Kidney (tissue), 22 donors: ENCODE measurements at places on chromosomes 7 and 10.

DNA sequence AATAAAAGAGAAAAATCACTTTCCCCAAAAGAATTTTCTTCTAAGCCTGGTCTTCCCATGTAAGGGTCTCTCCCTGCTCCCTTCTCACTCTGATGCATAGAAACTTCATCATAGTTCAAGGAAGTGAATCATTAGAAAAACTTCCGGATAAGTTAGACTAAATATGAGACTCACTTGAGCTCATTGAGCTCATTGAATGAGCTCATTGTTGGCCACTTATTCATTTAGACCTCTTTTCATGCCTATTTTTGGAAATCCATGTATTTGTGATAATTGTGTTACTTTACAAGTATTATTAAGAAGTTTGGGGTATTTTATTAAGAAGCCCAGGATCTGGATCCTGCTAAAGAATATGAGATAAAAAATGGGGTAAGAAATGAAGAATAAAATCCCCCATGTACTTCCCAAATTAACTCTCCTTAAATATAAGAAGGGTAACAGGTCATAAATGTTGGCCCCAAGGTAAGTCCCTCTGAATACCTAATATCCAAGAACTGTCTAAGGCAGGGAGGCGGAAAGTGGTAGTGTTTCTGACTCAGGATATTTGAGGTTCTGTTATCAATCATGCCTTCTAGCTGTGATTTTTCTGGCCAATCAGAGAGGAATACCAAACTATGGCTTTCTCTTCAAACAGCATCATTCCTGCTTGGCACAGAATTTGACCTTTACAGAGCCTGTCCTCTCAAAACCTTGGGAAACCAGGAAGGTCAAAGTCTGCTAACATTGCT lies 236.5 kb upstream of the PTN start:
- no peak for DNase-seq

- DNase-seq = no peak
These were observed 145.7 kb upstream of the RHEB start for GRCh38 chr7:151665368-151665767.

DNA sequence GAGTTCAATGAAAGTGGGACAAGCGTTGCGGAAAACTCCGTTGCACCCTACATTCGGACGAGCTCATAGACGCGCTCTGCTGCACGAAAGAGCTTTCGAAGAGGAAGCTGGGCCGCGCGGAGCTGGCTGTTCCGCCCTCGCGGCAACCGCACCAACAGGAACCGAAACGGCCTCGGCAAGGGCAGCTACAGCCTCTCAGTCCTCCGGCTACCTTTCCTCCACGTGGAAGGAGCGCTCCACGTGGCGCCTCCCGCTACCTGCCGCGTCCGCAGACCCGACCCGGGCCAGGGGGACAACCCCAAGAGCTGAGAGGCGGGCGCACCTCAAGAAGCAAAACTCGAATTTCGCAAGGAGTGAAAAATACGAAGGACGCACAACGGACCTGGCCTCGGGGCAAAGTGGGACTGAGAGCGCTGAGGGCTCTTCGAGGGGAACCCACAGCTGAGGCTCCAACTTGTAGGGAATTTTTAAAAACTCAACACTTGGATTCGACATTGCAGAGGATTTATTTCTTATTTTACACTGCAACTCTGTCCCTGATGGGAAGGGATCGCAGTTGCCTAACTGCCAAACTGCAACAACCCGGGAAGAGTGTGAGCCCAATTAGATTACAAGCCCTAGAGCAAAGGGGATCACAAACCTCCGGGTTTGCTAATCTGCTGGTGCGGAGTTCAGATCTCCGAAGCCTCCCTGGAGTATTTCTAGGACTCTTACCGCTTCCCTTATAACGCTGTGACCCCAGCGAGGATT lies 1.4 kb downstream of the HPSE2 start:
- peak; percentile 82 for DNase-seq

GRCh38 chr7:144903201-144903600 lies 67.3 kb upstream of the TPK1 start:
- no peak for DNase-seq

DNA sequence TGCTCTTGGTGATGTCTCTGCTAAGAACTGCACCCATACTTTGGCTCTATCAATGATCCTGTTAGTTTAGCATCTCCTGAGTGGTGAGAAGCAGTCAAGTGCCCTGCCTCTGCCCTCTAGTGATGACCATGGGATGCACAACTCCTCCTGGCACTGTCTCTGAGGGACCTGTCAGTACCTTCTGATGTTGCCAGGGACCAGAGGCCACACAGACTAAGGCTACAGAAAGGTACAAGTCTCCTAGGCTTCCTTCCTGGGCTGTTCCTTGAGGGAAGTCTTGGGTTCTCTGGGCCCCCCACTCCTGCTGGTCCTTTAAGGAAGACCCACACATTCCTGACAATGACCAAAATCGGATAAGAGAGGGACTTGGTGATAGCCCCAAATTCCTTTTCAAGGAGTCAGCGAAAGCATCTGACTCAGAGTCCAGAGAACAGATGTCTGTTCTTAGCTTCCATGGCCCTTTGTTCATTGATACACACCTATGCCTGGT lies 15.3 kb downstream of the NKX2-3 start:
- DNase-seq = no peak

- DNase-seq = no peak
These were observed 25.5 kb downstream of the TSPAN13 start for GRCh38 chr7:16779051-16779450.

DNA sequence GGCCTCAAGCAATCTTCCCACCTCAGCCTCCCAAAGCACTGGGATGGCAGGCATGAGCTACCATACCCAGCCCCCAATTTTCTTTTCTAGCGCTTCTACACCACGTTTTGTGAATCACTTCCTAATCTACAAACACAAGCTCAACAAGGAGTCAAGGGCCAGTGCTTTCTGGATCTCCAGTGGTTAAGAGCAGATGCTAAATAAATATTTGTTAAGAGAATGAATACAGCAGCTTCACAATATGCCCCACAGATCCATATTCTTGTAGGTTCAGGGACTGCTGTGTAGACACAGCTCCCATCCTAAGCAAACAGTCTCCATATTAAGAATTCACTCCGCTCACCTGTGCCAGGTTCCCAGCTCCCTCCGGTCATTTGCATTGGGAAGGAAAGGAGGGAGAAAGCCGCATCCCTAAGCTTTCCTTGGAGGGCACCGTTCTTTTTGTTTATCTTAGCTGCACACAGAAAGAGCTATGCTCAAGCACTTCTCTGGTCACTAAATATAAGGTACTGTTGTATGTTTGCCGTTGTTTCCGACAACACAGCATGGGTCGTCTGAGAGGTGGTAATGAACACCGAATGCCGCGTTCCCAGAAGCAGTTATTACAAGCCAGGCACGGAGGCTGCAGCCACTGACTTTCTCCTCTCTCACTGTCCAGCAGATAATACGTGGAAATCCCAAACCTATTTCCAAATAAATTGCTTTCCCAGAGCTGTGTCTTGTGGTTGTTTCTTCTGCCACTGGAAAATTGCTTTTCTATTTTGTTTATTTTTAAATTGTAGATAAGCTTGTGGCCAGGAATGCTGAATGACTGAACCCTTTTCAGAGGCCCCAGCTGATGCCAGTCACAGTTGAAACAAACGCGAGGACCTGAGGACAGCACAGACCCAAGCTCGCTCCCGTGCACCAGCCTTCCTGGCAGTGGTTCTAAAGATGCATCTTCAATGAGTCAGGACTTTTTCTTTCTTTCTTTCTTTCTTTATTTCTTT lies 217.1 kb downstream of the PRPF18 start:
- no peak for DNase-seq

DNA sequence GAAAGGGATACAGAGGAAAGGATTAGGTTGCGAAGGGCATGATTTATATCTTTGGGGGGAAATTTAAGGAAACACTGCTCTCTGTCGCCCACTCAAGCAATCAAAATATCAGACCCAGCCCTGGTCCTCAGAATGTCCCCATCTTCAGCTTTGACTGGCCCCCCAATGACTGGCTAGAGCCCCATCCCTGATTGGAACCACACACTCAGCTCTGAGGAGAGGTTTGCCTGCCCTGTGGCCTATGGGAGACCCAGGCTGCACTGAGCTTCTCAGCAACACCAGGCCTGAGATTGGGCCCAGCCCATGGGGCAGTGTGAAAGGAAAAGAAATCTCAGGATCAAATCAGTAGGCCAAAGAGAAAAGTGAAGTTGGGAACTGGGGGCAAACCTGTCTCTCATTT lies 69.5 kb downstream of the ADCYAP1R1 start:
- no peak for DNase-seq

GRCh38 chr7:20482071-20482470 lies 133.4 kb upstream of the ABCB5 start:
- DNase-seq = no peak

GRCh38 chr7:2968176-2968575 lies 75.5 kb downstream of the CARD11 start:
- DNase-seq = no peak

GRCh38 chr7:146004805-146005204 lies 111.8 kb upstream of the CNTNAP2 start:
- DNase-seq = no peak

GRCh38 chr7:94547126-94547525 lies 37.5 kb downstream of the CASD1 start:
- DNase-seq = no peak

- DNase-seq = no peak
These were observed 190.7 kb upstream of the SH2B2 start for GRCh38 chr7:102096012-102096332.

GRCh38 chr7:24967696-24968095 lies 12.3 kb downstream of the OSBPL3 start:
- no peak for DNase-seq

GRCh38 chr10:44049301-44050015 lies 335.4 kb downstream of the CXCL12 start:
- no peak for DNase-seq
